Epithelial cell of prostate (primary cell): ENCODE measurements at places on chromosomes 5 and 9.

- no peak for DNase-seq
Measured at GRCh38 chr5:59678943-59679342, 214.6 kb downstream of the PDE4D start.

- DNase-seq, result peak; percentile 93
Measured at GRCh38 chr5:58330781-58331180, 129.1 kb downstream of the PLK2 start.

DNA sequence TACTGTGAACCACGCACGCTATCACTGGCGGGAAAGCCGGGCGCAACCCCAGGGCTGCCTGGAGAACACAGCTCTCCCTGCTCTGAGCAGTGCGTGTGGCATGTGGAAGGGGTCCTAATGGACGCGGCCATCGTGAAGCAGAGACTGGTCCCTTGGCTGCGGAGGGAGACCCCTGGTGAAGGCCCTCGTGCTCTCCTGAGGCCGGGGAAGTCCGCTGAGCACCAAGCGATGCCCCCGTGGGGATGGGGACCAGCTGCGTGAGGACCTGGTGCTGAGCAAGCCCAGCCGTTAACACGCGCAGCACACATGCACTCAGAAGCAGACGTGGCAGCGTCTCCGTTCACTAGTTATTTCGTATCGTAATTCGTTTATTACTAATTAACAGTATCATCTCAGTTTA lies 24.4 kb downstream of the SLC12A7 start:
- no peak for DNase-seq

DNA sequence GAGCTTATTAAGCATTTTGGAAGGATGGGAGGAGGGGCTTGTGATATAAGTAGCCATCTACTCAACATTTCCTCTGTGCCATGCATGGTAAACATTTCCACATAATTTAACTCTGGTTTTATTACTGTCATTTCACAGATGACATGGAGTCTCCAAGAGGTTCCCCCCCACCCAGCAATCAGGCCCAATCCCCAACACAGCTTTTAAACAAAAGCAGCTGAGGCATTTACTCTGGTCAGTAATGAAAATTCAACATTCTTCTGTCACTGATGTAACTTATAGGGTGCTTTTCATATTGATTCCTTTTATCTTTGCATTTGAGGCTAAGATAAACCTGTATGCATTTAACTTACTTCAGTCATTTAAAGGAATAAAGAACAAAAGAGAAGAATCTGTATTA lies 128.1 kb downstream of the COL23A1 start:
- DNase-seq, result no peak

DNA sequence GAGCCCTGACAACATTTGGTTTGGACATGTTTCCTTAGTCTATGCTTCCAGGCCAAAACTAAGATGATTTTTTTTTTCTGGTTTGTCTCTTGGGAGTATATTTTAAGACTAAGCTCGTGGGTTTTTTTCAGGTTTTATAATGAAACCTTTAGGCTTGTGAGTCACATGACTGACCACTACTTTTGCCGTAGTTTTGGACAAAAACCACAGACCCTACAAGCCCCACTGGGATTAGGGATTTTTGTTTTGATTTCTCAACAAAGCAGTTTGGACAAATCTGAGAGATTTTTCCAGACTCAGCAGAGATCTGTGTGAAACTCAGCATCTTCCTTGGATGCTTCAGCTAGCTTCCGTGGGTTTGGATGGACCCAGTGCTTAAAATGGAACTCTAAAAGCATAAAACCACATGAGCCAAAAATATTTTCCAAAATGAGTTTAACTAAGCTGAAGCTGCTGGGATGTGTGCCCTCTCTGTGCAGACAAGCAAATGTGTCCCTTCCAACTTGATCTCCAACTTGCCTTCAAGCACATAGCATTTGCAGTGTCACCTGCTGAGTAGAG lies 70.3 kb upstream of the SMIM15 start:
- DNase-seq, result no peak

- no peak for DNase-seq
Measured at GRCh38 chr9:14151451-14151850, 162.5 kb downstream of the NFIB start.

DNA sequence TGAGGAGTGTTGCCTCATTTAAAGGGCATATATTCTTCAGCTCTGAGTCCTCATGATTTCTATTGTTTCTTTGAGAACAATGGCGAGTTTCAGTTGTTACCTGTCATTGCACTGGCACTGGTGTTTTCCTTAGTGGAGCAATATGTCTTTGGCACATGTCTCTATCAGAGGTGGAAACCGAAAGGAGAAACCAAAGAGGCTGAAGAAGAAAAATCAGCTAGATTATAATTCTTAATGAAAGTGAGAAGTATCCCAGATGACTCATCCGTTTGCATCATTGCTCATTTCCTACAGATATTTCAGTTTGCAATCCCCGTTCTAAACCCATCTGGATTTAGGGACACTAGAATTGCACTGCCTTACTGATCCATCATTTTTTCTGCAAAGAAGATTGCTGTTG lies 324.6 kb downstream of the TMEM232 start:
- DNase-seq, result no peak

DNA sequence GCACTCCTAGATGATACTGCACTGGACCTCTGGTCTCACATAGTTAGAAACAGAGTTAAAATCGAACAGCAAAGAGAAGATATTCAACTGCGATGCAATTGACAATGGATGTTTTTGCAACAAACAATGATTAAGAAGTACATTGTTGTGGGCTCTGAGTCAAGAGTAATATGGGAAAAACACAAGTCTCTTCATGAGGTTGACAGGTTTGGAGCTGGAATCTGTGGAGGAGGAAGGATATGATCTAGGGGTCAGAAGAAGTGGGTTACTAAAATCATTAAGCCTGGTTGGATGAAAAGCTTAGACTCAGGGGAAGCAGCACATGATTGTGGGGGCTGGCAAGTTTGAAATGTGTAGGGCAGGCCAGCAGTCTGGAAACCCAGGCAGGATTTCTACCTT lies 53.1 kb downstream of the PDCD1LG2 start:
- no peak for DNase-seq

DNA sequence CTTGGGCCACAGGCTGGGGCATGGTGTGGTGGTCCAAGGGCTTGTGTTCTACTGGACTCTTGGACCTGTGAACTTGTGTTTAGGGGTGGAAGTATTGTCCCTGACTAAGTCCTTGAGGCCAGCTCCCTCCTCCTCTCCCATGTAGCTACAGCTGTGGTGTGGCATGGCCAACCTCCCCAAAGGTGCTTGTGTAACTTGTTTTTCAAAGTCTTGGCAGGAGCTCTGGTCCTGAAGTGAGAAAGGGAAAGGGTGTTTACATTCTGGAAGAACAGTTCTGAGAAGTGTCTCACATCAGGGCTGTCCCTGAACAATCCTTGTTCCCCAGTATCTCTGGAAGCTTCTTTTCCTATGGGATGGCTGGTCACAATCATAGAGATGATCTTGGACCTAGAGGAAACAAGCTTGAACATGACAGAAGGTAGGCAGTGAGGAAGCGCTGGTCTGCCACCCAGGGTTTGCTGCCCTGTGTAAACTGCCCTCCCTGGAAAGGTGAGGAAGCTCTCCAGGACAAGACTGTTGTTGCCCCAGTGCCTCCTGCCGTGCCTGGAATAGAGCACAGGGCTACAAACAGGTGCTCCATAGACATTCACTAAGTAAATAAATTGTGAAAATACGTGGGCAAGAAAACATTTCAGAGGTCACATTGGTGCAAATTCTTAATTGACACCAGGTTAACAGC lies 64.6 kb upstream of the KLF9 start:
- DNase-seq, result no peak

- no peak for DNase-seq
Measured at GRCh38 chr5:171429543-171429910, 10.1 kb downstream of the FGF18 start.
